Naive thymus-derived CD4-positive, alpha-beta T cell (primary cell): ENCODE measurements at places on chromosomes 11 and 22.

- DNase-seq, result peak; percentile 29
These were observed 35.5 kb downstream of the PIWIL4 start for GRCh38 chr11:94602430-94603372.

DNA sequence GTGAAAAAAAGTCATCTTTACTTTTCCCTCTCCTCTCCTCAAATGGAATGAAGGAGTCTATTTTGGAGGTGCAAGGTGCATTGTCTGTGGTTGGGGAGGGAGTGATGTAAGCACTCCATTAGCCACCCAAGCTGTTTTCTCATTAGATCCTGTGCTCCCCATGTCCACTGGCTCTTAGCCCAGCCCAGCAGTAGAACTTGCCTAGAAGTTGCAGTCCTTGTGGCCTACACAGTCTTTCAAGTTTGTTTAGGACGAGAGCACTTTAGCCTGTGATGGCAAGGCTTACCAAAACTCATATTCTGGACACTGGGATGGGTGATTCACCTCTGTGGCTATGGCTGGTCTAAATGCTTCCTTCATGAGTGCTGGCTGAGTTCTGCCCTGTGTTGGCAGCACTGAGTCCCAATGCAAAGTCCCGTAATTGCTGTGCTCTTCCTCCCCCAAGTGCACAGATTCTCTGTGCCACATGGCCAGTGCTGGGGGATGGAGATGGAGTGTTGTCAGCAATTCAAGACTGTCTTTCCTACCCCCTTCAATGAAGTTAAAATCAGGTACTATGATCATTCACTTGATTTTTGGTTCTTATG lies 15.8 kb downstream of the SLC22A25 start:
- DNase-seq, result no peak

DNA sequence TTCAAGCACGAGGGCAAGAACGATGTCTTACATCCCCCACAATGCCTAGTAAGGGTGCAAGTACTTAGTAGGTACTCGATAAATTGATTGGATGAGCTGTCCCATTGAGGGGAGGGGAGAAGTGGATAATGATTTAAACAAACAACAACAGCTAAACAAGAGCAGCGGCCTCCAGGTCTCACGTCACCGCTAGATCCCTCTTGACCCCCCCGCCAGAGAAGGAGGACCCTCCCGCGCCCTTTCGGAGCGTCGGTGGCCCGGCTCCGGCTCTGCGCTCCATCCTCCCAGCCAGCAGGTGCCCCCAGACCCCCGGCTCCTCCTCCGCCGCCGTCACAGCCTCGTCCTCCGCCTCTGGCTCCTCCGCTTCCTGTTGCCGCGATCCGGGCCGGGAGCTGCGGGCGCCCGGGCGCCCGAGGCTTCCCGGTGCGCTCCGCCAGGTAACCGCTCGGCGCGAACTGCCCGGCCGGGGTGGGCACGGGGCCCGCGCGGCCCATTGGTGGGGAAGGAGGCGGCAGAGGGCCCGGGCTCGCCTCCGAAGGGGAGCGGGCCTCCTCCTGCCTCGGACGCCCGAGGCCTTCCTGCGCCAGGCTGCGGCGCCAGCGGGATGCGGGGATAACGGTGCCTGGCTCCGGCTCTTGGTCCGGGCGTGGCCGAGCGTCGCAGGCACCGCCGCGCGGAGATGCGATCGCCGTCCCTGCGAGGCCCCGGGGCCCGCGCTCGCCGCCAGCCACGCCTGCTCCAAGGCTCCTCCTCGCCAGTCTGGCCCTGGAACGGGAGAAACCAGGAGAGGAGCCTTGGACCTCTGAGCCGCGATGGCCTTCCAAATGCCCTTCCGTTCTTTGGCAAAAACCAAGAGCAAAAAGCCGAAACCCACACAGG lies at the start of gene TLCD5:
Gene TLCD5 (plus strand): TSS at position 368 of the 879 bp plus-strand sequence. CDS start 2,143 bp downstream, outside the sequence.
- DNase-seq, result no peak

- DNase-seq, result no peak
These were observed 61.4 kb upstream of the ARFGAP3 start for GRCh38 chr22:42918500-42918899.

DNA sequence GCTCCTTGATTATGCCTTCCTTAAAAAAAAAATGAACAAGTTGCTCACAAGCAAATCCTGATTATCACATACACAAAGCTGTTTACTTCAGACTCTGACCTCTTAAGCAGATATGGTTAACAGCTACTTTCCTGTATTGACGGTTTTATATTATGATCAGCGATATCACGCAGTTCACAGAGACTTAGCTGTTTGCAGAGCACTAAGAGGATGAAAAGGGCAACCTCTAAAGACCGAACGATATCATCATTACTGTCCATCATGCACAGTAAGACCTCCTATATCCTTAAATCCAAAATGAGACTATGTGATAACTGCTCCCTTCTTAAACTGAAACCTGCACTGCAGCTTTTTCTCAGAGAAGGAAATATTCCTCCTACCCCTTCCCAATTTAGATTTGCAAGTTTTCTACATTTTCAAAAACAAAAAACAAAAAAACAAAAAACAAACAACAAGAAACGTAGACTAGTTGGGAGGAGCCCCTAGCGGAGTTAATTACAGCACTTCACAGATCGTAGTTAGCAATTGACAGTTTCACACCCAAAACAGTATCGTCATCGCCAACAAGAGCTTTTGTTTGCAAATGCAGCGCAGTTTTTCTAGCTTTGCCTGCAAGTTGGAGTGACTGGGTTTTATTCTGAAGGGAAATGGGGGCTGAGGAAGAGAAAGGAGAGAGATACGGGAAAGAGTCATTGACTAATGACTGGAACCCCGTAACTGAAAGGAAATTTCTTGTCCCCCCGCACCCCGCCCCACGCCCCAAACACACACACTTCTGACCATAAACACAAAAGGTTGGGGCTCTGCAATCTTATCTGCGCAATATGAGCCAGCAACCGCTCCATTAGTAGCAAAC lies 1.2 kb downstream of the DDX6 start:
- DNase-seq, result peak; percentile 69

DNA sequence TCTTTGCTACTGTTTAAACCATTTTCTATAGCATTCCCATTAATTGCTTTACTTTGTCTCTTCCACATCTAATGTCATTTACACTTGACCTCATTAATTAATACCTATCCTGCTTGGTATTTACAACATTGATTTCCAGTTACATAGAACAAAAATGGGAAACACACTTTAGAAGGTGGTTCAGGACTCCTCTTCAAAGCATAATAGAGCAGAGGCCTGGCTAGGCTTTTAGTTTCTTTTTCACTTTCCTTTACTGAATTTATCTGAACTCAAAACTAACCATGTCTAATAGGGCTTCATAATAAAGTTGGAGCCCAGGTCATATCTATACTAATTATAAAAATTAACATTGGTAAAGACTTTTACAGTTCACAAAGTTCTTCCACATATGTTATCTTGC lies 648.0 kb upstream of the KIRREL3 start:
- DNase-seq, result no peak

- DNase-seq, result no peak
These were observed 33.7 kb upstream of the RAG2 start for GRCh38 chr11:36631774-36632173.

DNA sequence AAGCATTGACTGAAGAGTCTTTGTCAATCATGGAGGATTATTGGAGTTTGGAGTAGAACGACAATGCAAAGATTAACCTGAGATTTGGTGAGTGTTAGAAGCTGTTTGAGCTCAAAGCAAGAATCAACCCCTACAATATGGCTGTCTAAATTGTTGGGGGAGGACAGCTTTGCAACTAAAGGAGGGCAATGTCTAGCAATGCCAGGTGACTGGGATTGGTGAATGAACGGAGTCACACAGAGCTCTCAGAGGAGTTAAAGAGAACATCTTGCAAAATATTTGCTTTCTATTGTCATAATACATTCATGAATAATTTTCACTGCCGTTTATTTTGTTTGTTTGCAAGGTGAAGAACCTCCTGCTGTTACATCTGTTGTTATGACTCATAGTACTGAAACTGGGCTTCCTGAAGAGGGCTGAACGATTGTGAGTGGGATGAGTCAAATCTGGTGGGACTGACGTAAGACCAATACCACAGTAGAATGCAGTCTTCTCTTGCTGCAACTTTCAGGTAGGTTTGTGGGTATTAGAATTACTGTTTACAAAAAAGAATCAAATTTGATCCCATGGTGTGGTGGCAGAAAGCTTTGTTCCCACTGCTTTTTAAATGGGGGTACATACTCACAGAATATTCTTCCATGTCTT lies 281.9 kb downstream of the CADM1 start:
- no peak for DNase-seq

DNA sequence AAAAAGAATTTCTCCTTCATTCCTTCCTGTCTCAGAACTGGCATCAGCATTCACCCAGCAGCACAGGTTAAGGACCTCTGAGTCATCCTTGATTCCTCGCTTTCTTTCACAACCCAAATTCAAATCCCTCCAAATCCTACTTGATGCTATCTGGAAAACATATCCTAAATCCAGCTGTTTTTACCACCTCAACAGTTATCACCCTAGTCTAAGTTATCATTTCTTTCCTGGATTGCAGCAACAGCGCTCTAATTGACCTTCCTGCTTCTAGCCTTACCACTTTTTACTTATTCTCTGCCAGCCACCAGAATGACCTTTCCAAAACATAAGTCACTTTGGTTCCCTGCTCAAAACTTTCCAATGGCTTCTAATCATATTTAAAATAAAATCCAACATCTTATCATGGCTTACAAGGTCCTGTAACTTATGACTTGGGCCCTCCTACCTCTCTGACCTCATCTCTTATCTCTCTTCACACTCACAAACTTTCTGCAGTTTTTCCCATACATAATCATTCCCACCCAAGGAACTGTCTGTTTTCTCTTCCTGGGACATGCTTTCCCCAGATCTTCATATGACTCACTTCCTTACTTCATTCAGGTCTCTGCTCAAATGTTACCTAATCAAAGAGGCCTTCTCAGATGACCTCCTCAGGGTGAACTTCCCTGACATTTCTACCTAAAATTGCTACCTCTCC lies 119.4 kb downstream of the TTC28 start:
- DNase-seq, result no peak

- peak; percentile 53 for DNase-seq
These were observed 1.7 kb upstream of the RTN4RL2 start for GRCh38 chr11:57458410-57459163.

DNA sequence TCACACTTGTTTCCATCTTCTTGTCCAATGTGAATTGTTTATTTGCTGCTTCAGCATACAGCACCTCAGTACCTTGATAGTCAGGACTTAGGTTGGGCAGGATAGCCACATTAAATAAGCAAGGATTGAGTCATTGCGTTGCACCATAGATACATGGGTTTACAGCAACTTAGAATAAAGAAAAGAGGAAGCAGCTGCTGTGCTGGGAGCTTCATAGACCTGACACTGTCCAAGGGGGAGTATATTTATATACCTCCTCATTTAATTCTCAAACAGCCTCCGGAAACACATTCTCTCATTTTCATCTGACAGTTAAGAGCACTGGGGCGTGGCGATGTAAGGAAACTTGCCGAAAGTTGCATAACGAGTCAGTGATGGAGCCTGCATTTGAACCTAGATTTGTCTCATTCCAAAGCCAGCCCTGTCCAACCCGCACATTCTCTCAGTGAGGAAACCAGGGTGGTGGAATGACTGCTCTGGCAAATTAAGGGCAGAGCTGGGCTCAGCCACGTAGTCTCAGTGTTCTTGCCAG lies 42.2 kb downstream of the UBASH3B start:
- peak; percentile 69 for DNase-seq

- no peak for DNase-seq
These were observed 8.8 kb upstream of the CUL5 start for GRCh38 chr11:107999759-108000455.

DNA sequence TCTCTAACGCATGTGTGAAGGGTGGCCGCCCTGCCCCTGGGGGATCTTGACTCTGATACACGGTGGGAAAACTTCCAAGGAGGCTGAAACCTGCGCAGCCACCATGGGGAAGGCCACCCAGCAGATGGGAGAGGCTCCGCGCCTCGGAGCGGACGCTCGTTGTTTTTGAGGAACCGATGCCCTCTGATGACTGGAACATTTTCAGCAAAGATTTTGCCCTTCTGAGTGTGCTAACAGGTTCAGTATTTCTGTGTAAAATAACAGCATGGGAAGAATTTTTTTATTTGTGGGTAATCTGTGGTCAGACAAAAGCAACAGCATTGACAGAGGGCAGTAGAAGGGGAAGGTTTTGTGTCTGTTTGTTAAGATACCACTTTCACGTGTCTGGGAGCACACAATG lies 16.7 kb downstream of the MB start:
- no peak for DNase-seq

GRCh38 chr11:44279483-44279882 lies 30.5 kb downstream of the ALX4 start:
- no peak for DNase-seq

- no peak for DNase-seq
These were observed 19.2 kb downstream of the AP2A2 start for GRCh38 chr11:944711-945470.

DNA sequence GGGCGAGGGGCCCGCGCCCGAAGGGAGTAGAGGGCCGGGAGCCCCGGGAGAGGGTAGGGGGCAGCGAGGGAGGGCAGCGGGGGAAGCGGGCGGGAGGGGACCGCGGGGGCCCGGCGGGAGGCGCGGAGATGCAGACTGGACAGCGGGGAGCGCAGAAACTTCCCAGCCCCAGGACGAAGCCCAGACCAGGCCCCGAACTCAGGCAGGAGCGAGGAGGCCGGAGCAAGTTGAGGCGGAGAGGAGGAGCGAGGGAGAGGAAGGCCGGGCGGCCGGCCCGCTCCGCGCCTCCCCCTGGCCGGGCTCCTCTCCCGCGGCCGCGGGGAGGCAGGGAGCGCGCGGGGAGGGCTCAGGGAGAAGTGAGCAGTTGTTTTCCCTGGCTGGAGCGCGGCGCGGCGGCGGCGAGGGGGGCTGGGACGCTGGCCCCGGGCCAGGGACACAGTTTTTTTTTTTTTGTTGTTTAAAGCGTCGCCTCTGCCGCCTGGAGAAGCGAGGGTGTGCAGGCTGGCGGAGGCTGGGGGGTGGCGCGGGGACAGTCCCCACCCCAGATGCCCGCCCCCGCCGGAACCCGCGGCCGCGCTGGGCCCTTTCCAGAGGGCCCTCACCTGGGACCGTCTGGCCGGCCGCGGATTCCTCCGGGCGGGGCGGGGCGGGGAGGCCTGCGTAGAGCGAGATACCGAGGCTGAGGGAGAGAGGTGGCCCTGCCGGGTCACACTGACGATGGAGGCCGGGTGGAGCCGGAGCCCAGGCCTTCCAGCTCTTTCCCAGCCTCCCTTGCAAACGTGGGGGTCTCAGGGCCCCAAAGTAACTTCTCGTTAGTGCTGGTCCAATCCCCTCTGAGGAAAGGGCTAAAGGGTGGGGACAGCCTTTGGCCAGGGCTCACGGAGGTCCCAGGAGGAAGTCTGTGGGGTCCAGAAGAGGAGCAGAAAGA lies at the start of gene LTBP3:
Gene LTBP3 (minus strand): TSS at position 358 of the 928 bp plus-strand sequence. CDS start 400 bp downstream, outside the sequence.
- DNase-seq, result no peak

- DNase-seq, result no peak
These were observed 274.9 kb upstream of the MPPED2 start for GRCh38 chr11:30861064-30861463.

GRCh38 chr11:77069336-77069968 lies 2.7 kb downstream of the CAPN5 start:
- DNase-seq, result no peak

GRCh38 chr11:13117344-13117743 lies 108.2 kb downstream of the RASSF10 start:
- no peak for DNase-seq

- no peak for DNase-seq
These were observed 44.2 kb downstream of the PPFIA1 start for GRCh38 chr11:70314730-70315129.

- no peak for DNase-seq
These were observed 62.5 kb upstream of the FGF3 start for GRCh38 chr11:69881467-69882269.
